ENCODE measurements at places on chromosomes 3 and 15. TPM values are rescaled to one million over a fixed set of nuclear protein-coding genes. Genes with fewer than 3 reads are reported as not detected.

The ALDH1L1 gene
- 0.21 TPM for total RNA-seq

The TUSC2 gene
- total RNA-seq = 16.8 TPM

The COL6A5 gene
- total RNA-seq = not detected

DNA sequence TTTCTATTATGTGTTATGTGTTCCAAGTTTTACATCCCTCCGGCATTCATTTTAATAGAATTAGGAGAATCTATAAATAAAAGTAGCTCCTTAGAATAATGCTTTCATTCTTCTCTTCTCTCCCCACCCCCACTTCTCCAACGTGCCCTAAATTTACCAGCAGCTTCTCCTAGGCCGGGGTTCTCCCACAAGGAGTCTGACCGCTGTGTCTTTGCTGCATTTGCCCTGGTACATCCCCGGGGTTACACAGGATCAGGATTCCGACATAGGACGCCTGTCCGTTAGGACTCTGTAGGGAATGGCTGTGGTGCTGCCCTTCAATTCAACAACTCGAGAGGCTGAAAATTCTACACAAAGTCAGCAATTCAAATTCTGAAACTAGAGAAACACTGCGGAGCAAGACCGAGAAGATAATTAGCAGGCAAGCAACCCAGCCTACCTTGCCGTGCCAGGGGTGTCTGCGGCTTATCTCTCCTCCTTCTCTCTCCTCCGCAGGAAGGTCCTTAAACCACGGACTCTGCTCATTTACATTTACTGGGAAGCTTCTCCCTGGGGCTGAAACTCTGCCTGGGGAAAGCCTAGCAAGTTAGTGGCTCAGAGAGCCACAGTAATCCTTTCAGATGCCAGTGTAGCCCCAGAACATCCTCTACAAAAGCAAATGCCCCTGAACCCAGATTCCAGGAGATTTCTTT lies 18.8 kb downstream of the PCSK6 start:
- no peak for DNase-seq

DNA sequence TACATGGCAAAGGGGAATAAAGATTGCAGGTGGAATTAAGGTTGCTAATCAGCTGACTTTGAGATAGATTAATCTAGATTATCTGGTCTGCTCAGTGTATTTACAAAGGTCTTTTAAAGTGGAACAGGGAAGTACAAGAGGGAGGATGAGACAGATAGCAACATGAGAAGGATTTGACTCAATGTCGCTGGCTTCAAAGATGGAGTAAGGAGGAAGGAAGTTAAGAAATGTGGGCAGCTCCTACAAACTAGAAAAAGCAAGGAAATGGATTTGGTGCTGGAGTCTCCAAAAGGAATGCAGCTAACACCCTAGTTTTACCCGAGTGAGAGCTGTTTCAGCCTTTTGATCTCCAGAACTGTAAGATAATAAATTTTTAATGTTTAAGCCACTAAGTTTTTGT lies 180.7 kb upstream of the TTC14 start:
- DNase-seq = no peak

DNA sequence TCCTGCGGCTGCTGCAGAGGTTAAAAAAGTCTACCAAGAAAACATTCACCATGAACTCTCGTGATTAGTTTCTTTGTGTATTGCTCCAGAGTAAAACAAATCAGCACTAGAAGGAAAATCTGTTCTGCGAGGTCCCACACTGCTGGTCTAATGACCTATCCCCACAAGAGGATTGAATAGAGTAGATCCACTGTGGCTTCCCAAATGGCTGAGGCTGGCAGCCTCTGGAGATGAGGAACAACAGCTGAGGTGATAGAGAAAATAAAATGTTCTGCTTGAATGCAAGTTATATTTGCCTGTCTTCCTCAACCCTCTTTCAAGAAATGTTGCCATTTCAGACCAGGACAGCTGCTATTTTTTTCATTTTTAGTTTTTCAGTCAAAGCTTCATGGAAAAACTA lies 883.3 kb downstream of the CADM2 start:
- no peak for DNase-seq

DNA sequence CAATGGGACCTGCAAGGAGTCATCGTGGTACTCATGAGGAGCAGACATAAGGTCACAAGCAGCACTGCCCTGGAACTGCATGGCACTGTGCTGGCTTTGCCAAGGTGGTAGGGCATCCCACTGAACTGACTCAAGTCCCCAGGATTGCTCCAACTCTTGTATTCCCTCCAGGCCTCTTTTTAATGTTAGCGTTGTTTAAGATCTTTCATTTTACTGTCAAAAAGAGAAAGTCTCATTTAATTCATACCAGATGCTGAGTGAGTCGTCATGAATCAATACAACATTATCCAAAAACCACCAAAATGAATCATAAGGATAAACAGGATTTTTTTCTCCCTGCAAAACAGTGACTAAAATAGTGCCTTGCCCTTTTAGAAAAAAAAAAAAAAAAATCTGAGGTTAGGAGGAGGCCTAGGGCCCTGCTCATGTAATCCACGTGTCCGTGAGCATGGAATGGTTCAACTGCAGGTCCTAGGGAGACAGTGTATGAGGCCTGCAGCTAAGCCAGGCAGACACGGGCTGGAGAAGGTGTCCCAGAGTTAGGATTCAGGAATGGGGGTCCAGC lies 36.7 kb upstream of the BLM start:
- no peak for DNase-seq
